ENCODE measurements at places on chromosomes 13 and 19.

- no peak for DNase-seq
Measured at GRCh38 chr19:49878744-49879070, 1.2 kb downstream of the TBC1D17 start.

- DNase-seq = no peak
Measured at GRCh38 chr19:33510462-33511194, 11.0 kb downstream of the PEPD start.

- DNase-seq = no peak
Measured at GRCh38 chr13:39530916-39531315, 72.1 kb downstream of the LHFPL6 start.

DNA sequence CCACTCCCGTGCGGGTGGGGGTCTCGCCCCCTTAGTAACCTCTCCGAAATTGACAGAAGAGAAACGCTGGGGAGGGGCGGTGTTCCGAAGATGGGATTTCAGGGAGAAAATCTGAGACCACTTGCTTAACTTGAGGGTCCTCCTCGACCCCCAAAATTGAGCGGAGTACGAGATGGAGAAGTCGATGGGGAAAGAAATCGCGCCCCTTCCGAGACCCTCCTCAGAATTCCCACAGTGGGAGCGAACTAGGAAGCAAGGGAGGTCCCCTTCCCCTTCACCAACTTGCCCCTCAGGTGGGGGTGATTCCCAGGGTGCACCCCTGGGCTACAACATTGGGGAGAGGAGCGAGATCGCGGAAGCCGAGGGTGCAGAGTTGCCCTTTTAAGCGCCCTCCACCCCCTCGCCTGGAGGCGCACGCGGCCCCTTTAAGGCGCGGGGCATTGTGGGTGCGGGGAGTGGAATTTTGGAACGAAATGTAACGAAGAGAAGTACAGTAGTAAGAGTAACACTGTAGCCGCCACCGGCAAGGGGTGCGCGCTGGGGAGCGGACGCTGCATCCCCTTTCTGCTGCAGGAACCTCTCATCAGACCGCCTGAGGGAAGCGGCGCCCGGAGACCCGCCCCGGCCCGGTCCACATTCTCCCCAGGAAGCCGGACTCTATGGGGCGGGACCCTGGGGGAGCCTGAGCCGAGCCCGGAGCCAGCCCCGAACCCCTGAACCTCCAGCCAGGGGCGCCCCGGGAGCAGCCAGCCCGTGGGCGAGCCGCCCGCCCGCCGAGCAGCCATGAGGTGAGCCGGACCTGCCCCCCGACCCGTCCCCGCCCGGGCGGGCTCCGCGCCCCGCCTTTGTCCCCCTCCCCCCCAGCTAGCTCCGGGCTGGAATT is at the start of gene VASP:
Gene VASP (plus strand): TSS at position 491 of the 883 bp plus-strand sequence. CDS start 293 bp downstream, at position 784.
- peak; percentile 94 for DNase-seq

GRCh38 chr13:97121894-97122293 is 100.2 kb upstream of the MBNL2 start:
- DNase-seq = peak; percentile 59

GRCh38 chr19:5075597-5075996 is 106.7 kb downstream of the KDM4B start:
- no peak for DNase-seq

- DNase-seq = no peak
Measured at GRCh38 chr13:55500694-55501093, 1640.0 kb upstream of the PRR20A start.

- peak; percentile 76 for DNase-seq
Measured at GRCh38 chr19:45250832-45251451, at the start of gene MARK4. TSS of gene MARK4 (plus strand) at chr19:45251271. CDS start at chr19:45251589, 318 bp downstream.

GRCh38 chr19:13053238-13053637 is 49.4 kb downstream of the LYL1 start:
- DNase-seq = no peak

DNA sequence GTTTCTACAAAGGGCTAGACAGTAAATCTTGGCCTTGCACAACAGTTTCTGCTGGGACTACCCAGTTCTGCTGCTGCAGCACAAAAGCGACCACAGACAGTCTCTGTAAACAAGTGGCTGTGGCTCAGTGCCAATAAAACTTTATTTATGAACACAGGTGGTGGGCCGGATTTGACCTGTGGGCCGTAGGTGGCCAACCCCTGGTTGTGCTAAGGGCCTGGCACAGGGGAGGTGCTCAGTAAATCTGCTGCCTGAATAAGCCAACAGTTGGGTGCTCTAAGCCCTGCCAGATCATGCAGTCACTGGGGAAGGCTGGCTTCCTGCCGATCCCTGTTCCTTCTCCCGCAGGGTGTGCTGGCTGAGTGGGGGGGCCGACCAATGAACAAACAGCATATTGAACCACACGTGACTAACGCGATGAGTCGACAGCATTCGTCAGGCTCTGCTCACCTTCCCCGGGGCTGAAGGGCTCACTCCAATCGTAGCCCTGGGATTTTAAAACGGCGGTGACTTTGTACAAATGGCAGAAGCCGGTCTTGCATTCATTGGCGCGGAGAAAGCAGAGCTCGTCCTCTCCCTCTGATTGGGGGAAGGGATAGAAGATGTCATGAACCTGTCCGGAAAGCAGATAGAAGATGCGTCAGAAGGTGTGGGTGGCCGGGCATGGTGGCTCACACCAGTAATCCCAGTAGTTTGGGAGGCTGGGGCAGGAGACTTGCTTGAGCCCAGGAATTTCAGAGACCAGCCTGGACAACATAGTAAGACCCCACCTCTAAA is 24.3 kb upstream of the MYDGF start:
- peak; percentile 98 for DNase-seq

DNA sequence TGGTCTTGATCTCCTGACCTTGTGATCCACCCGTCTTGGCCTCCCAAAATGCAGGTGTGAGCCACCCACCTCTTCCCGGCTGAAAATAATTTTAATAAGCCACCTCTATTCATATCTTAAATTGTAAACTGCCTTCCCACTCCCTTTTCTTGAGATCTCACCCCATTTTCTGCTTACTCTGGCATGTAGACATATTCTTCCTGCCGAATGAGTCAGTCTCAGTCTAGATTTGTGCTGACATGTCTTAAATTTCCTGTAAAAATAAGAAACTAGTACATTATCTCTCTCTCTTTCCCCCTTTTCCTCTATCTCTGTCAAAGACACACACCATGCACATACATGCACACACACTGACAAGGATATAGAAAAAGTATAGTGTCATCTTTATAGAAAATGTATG is 60.9 kb downstream of the THSD1 start:
- DNase-seq = peak; percentile 34

DNA sequence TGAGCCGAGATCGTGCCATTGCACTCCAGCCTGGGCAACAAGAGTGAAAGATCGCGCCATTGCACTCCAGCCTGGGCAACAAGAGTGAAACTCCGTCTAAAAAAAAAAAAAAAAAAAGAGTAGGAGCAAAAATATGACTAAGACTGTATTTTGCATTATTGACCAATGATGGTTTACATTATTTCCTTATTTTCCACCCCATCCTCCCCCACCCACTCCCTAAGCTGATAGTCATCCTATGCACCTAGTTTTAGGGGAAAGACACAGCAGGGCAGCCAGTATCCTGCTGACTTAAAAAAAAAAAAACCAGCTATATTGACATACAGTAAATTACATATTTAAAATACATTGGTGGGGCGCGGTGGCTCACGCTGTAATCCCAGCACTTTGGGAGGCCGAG is 25.1 kb downstream of the VAV1 start:
- DNase-seq = no peak

DNA sequence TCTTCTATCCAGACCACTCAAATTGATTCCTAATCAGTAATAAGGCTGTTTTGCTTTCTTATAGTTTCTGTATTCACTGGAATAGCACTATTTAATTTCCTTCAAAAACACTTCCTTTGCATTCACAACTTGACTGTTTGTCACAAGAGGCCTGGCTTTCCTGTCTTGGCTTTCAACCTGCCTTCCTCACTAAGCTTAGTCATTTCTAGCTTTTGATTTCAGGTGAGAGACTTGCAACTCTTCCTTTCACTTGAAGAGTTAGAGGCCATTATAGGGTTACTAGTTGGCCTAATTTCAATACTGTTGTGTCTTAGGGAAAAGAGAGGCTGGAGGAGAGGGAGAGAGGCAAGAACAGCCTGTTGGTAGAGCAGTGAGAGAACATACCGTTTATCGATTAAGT is 47.0 kb downstream of the SACS start:
- no peak for DNase-seq

DNA sequence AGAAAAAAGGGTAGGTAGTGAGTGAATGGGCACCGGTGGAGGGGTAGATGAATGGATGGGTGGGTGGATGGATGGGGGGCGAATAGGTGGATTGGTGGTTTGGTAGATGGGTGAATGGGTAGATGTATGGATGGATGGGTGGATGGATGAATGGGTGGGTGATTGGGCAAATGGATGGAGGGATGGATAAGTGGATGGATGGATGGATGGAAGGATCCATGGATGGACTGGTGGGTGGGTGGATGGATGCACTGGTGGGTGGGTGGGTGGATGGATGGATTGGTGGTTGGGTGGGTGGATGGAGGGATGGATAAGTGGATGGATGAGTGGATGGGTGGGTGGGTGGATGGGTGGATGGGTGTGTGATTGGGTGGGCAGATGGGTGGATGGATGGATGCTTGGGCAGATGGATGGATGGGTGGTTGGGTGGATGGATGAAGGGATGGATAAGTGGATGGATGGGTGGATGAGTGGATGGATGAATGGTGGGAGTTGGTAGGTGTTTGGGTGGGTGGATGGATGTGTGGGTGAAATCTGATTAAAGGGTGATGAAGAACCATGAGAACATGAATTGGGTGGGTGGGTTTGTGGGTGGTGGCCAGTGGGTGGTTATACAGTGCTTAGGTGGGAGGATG is 2.3 kb downstream of the ANKRD24 start:
- no peak for DNase-seq

DNA sequence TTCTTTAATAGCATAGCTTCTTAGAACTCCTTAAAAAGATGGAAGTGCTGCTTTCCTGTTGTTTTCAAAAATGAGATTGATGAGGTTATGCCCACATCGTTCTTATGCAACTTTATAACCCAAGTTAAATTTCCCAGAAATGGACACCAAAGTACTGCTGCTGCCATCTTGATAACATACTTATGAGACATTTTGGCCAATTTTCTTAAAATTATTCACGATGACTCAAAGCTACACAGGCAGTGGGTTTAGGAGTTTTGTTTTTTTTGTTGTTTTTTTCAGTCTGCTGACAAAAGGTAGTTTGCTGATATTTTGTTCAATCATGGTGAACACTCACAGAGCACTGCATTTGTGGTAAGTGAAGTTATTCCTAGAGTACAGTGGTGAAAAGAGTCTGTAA is 54.9 kb upstream of the RFC3 start:
- peak; percentile 54 for DNase-seq

GRCh38 chr13:106493533-106494220 is 41.8 kb downstream of the EFNB2 start:
- no peak for DNase-seq

- peak; percentile 85 for DNase-seq
Measured at GRCh38 chr13:33169273-33169980, 116.1 kb downstream of the STARD13 start.

- no peak for DNase-seq
Measured at GRCh38 chr13:65057986-65058385, 2172.2 kb downstream of the PCDH9 start.

DNA sequence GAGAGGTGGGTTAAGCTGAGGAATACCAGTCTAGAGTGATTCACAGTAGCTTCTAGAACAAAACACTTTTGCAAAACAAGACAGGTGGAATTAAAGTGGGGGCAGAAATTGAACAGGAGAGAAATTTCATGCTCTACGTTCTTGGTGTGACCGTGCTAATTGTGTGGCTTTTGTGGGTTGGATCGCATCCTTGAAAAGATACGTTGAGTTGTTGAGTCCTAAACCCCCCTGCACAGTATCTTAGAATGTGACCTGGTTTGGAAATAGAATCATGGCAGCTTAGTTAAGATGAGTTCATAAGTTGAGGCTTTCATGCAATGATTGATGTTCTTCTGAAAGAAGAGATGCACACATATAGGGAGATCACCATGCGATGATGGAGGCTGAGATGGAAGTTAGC is 308.2 kb downstream of the ATP8A2 start:
- DNase-seq = no peak

GRCh38 chr19:42197375-42197817 is 20.1 kb downstream of the DEDD2 start:
- DNase-seq = no peak

GRCh38 chr19:3440082-3440481 is 40.2 kb downstream of the SMIM24 start:
- peak; percentile 33 for DNase-seq

DNA sequence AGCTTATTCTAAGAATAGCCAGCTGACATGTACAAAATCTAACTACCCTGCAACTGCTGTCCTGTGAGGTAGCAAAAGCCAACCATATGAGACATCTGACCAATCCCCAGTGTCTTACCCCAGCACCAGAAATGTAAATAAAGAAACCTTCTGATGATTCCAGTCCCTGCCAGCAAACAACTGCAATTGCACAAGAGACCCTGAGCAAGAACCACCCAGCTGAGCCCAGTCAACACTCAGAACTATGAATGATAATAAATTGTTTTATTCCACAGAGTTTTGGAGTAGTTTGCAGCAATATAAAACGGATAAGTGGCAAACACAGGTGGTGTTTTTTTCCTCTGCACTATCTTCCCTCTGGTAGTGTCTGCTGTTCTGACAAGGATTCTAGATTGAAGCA is 94.9 kb downstream of the ERCC5 start:
- DNase-seq = no peak

DNA sequence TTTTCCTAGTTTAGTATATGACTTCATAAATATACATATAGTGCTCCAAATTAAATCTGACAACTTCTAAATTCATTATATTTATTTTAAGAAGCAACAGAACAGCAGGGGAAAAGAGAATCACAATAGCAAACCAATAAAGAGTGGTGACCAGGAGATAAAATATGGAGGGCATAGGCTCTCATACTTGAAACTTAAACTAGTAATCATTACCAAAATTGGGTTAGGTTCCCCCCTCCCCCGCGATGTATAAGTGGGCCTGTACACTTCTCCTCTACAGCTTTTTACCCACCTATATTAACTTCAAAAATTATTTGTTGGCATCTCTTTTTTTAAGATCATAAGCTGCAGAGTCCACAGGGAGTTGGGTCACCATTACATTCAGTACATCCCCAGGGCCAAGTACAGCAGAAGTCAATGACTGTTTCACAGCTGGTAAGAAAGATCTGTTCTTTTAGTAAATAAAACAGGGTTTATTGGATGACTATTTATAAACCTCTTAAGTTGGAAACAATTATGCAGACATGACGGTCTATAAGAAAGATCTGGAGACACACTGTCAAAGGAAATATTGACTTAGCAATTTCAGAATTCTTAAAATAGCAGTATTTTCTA is 29.4 kb downstream of the KLF12 start:
- DNase-seq = no peak

All from astrocyte of the hippocampus (primary cell).